CD8-positive, alpha-beta T cell (primary cell): ENCODE measurements at places on chromosomes 7 and 10.

DNA sequence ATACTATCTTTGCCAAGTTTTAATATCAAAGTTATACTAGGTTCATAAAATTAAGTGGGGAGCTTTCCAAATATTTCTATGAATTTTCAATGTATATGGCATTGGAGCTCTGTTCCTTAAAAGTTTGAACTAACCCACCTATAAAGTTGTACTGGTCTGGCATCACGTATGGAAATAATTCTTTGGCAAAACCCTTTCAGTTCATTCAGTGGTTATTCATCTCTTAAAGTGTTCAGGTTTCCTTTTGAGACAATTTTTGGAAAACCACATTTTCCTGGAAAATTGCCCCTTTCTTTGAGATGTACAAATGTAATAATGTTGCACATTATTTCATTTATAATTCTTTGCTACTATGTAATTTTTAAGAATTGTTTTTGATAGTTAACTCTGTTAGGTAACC lies 62.5 kb upstream of the INPP5A start:
- DNase-seq, result no peak

DNA sequence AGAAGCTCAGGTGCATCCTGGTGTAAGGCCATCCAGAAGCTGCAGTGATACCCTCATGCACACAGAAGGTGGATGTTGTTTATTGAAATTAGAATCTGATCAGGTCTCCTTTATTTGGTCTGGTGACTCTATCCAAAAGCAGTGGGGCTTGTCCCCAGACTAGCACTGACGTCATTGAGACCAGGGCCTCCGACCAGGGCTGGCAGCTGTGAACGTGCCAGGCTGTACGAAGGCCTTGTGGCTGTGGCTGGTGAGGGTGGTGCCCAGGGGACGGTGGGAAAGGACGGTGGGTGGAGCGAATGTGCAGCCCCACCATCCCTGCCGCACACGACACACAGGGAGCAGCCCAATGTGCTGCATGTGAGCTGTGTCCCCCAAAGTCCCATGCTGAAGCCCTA lies 160.0 kb downstream of the ADARB2 start:
- DNase-seq, result no peak

GRCh38 chr10:48461623-48462481 lies 143.0 kb downstream of the ARHGAP22 start:
- peak; percentile 38 for DNase-seq

DNA sequence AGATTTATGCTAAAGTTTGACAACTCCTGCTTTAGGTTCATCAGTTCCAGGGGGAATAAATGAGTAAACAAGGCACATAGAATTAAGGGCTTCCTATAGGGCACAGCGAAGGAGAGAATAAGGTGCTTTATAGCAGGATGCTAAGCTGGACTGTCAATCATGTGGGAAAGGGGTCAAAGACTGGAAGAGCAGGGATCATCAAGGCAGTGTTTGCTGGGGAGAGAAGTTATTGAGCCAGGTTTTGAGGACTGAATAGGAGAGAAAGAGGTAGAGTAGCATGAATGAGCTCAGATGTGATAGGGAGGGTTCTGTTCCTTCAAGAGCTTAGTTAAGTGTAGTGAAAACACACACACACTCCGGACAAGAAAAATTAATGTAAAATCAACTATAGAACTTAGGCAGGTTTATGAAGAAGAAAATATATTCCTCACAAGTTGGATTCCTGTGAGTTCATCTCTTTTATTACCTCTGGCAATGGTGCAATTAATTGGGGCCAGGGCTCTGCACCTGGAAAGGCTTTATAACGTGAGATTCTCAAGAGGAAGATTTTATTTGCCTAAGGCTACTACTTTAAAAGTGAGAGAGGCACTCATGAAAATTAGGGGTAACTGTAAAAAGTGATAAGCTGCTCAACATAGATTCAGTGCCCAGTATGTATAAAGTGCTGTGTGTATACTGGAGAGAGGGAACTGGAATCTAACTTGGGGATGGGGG lies 222.4 kb downstream of the AUTS2 start:
- no peak for DNase-seq

DNA sequence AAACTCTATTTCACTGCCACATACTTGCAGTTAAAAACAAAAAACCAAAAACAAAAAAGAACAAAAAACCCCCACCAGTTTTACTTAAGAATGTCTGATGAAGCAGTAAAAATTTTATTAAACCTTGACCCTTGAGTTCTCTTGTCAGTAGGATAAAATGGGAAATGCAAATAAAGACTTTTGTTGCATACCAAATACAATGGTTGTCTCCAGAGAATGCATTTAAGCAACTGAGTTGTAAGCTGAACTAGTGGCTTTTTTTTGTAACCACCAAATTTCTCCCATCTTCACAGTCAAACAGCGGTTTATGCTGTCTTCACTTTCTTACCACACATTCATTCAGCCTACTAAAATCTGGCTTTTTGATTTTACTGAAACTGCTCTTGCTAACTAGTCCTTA lies 3.1 kb downstream of the SYPL1 start:
- no peak for DNase-seq

DNA sequence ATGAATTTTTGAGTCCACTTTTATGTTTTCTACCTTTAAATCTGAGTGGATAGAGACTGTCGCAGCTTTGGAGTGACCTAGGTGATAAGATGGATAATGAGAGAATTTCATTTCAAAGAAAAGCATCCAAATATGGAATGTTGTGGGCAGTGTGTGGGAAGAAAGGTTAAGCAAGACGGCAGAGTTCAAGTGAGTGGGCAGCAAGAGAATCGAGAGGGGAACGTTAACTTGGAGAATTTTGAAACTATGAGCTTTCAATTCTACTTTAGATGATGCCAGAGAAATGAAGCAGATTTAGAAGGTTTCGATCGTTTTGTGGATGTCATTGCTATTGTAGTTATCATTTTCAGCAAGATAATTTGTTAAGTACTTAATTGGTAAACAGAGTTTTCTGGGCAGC lies 73.0 kb downstream of the XRCC2 start:
- no peak for DNase-seq

- DNase-seq, result no peak
Measured at GRCh38 chr10:48769706-48770435, 85.2 kb downstream of the WDFY4 start.

DNA sequence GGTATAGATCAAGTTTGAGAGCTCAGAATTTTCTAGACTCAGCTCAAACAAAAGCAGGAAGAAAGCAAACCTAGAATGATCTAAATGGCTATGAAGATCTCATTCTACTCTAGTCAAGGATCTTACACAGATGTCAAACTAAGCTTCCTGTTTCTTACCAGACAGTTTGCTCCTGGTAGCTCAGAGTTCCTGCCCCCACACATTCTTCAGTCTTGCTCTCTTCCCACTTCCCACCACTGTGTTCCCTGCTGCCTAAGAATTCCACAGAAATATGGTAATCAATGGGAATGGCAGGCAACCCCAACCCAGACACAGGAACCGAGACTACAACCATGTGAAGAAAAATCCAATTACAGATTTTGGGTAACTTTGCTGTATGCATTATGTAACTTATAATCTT lies 133.4 kb upstream of the PTN start:
- DNase-seq, result no peak

DNA sequence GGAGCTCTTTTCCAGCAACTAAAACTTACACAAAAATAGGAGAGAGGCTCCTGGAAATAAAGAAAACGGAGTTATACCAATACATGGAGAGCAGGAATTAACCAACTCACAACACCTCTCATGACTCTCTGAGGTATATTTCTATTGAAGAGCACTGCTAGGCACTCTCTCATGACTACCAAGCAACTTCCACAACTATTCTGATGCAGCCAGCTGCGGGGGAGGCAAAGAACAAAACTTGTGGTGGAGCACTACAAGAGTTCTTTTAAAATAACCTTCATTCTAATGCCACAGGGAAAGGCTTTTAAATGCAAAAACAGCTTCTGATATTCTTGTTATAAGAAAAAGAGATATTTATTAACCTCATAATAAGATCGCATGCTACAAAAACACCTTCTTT lies 140.7 kb downstream of the SLC25A13 start:
- no peak for DNase-seq

GRCh38 chr10:69936091-69936490 lies 116.6 kb upstream of the MACROH2A2 start:
- peak; percentile 13 for DNase-seq

GRCh38 chr7:50068026-50068425 lies 25.0 kb downstream of the ZPBP start:
- peak; percentile 36 for DNase-seq

DNA sequence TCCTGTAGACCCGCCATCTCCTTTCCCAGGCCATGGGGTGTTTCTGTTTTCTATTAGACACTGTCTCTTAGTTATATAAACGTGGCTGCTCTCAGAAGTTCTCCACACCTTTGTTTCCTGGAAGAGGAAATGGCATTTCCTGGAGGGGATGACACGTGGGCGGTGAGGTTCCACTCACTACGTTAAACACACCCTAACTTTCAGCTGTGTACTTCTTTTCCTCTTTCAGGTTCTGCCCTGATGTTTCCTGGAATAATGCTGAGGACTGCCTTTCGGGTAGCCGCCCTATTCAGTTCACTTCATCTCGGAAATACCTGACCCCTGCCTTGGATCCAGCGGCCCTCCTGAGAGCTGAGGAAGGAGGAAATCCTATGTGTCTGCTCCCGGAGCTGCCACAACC lies 3.4 kb upstream of the PRKCQ start:
- no peak for DNase-seq

DNA sequence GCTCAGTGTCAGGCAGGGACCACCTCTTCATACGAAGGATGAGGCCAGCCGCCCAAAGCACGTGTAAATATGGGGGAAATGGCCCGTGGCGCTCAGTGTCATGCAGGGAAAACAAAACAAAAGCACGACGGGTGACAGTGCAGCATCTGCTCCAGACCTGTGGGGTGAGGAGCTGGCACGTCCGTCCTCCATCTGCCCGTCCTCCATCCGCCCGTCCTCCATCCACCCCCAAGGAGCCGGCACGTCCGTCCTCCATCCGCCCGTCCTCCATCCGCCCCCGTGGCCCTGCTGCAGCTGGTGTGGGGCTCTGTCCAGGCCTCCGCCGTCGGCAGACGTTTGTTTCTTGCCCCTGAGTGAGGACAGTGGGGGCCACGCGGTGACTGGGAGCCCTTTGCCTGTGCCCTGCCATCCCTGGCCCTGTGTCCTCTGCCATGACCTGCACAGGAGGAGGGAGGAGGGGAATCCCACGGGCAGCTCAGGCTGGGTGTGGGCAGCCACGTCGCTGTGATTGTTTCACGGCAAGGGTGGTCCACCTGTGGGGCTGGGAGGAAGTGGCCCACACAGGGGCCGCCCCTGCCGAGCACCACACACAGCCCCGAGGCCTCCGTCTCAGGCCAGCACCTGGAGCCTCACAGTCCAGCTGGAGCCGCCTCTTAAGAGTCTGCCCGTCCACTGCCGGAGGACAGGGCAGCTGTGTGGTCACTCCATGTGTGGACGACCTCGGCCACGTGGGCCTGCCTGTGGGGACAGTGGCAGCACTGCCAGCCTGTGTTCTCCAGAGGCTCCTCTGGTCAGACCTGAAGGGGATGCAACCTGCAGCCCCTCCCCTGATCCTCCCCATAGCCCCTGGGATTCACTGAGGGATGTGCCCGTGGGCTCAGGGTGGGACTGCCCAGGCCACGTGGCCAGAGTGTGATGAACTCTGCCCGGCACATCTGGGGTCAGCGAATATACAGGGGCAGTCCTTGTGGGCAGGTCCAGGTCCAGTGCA lies 38.2 kb upstream of the DPYSL4 start:
- DNase-seq, result no peak

DNA sequence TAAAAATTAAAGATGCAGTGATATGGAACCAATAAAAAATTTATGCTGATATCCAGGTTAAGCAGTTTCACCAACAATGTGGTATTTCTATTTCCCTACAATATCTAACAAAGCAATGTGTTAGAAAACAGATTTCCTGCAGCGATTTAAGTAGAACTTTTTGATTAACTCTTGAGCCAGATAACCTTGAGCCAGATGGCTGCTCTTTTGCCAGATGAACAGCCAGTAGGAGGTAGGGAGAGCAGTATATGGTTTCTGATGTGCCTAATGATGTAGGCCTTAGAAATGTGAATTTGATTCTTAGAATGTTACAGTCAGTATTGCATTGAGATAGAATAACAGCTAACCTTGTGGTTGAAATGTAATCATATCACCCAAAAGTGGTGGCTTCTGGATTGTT lies 31.1 kb downstream of the STAMBPL1 start:
- DNase-seq, result no peak

- no peak for DNase-seq
Measured at GRCh38 chr7:24743471-24743870, 13.8 kb downstream of the GSDME start.
